Effector memory CD8-positive, alpha-beta T cell (primary cell): ENCODE measurements at places on chromosomes 1 and 21.

GRCh38 chr1:172497230-172497629 is 35.7 kb upstream of the SUCO start:
- no peak for DNase-seq

DNA sequence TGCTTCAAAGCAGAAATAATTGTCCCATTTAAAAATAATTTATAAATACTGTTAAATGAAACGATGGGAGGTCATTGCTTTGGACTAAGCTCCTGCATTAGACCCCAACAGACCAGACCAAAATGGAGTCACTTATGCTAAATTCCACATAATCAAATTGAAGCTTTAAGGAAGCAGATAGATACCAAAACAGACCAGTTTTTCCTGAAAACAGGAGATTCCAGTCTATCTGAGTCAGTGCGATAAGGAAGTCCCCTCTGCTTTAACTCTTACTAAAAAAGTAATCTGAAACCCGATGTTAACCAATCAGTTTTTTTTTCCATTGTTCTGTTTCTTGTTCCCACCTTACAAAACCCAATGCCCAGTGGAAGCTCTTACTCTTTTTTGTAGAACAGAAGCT is 16.2 kb upstream of the DNASE2B start:
- DNase-seq, result no peak

DNA sequence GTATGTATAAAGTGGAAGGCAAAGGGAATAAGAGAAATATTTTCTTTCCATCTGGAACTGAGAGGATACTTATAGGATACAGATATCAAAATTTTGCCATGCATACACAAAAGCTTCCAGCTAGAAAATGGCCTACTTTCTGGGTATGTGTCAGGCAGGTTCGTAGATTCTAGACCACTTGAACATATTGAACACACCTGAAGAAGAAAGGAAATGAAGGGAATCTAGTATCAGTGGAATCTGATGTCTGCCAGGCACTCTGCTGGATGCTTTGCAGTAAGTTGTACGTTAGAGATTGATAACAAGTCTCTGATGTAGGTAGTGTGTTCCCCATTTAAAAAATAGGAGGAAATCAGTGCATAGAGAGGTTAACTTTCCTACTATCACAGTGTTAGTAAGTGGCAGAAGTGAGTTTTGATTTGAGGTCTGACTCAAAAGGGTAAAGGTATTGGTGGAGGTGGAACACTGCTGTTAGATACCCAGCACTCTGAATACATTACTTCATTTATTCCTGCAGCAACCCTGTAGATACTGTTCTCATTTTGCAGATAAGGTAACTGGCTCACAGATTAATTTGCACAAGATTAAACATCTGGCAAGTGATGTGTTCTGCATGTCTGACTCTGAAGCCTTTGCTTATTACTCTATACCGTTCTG is 3.0 kb downstream of the CAMSAP2 start:
- DNase-seq, result no peak

GRCh38 chr1:168504064-168504837 is 39.5 kb downstream of the XCL2 start:
- DNase-seq, result no peak

GRCh38 chr1:213613549-213613948 is 374.2 kb upstream of the PROX1 start:
- DNase-seq, result no peak

DNA sequence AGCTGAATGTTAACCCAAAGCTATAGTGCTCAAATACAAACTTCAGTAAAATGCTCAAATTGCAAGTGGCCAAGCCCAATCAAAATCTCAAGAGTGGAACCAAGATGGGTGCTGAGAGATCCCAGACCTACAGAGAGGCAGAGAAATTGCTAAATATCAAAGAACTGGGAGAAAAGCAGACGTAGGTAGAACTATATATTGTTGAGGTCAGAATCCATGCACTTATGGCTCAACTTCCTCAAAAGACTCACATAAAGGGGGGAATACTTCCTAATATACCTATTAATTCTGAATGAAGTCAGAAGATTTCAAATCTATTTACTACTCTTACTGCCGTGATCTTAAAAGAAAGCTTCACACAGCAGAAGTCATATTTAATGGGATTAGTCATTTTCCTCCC is 65.2 kb downstream of the PUM1 start:
- DNase-seq, result no peak

GRCh38 chr1:5943343-5944124 is 48.7 kb downstream of the NPHP4 start:
- DNase-seq, result no peak

DNA sequence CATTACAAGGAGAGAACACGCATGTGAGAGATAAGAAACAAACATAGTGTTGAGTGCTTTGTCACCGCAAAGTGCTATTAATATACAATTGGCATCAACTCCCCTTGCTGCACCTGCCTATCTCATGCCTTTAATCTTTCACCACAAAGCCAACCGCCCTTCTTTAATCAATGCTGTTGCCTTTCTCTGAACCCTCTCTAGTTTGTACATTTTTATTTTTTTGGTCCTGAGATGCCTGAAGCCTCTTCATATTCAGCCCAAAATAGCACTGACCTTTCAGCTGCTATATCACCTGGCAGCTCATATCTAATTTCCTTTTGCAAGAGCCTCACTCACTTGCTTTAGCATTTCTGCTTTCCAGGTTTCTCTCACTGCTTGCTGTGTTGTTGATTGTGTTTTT is 504.7 kb downstream of the NUF2 start:
- no peak for DNase-seq

GRCh38 chr1:77412069-77412819 is 130.4 kb downstream of the AK5 start:
- no peak for DNase-seq

DNA sequence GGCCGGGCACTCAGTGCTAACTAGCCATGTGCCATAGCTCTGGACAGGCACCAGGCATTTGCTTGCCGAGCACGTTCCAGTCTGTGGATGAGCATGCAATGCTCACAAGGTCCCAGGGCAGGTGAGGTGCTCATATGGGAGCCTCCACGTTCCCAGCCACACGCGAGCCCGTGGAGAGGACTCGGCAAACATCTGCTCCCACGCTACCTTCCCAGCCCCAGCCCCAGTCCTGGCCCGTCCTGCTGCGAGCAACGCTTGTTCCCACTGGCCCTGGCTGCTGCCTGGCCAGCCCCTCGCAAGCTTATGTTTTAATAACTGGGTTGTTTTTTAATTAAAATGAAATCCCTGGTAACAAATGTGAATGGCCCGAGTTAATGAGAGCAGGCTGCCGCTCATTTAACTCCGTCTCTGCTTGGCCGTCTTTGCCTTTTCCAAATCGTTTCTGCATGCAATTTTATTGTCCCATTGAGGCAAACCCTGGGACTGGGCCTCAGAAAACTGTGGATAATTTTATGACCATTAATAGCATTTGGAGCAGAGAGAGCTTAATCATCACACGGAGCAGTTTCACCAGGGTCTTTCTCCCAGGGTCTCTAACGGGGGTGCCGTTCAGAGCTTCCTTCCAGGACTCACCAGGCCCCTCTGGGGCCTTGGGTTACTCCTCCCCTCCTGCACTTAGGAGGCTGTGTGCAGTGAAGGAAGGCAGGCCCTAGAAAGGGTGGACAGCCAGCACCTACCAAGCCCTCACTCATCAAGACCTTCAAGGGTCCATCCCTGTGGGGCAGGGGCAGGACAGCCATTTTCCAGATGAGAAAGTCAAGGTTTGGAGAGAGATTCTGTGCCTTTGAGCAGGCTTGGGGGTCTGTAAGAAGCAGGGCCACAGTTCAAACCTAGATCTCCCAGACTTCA is 136.8 kb downstream of the GLIS1 start:
- no peak for DNase-seq

GRCh38 chr1:224506141-224506814 is 71.7 kb upstream of the WDR26 start:
- no peak for DNase-seq

DNA sequence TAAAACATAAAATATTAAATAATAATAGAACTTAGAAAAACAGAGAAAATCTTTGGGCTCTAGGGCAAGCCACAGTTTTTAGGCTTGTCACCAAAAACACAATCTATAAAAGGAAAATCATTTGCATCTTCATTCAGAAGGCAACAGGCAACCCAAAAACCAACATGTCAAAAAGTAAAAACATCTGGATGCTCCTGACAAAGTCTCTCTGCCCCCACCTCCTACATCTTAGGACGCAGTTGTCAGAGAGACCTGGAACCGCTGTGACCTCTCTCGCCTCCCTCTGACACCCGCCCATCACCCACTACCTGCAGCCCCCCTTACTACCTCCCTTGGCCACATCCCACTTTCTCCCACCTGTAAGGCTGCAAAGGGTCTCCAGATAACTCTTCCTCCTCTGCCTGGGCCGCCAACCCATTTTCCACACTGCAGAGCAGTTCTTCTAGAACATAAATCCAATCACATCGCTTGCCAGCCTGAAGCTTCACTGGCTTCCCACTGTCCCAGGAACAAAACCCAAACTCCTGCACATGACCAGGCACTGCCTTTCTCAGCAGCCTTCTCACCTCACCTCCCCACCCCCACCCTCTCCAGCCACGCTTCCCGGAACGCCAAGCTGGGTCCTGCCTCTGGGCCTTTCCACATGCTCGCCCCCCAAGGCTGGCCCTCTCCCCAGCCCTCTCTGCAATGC is 14.7 kb downstream of the PRDM15 start:
- DNase-seq, result no peak

- DNase-seq, result no peak
Measured at GRCh38 chr1:89271341-89272015, 1.2 kb downstream of the GBP5 start.

DNA sequence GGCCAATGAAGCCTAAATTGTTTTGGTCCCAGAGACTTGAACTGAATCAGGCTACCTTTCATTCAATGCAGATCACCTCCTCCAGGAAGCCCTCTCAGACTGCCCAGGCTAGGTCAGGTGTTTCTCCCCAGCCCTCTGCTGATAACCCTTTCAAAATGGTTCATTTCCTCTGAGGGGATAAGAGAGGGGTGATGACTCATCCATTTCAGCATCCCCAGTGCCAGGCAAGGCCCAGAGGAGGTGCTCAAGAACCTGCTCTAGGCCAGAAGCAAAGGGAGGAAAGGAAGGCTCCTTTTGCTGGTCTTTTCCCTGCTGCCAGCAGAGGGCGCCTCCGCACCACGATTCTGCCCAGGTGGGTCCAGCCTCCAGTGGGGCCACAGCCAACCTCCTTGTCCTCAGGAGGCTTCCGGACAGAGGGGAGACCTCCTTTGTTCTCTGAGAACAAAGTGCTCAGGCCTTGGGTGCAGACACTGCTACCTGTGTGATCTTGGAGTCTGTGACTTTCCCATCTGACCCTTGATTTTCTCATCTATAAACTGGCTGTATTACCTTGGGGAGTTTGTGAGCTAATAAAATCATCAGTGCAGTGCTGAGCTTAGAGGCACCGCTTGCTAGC is 45.3 kb upstream of the ARHGEF10L start:
- peak; percentile 36 for DNase-seq

DNA sequence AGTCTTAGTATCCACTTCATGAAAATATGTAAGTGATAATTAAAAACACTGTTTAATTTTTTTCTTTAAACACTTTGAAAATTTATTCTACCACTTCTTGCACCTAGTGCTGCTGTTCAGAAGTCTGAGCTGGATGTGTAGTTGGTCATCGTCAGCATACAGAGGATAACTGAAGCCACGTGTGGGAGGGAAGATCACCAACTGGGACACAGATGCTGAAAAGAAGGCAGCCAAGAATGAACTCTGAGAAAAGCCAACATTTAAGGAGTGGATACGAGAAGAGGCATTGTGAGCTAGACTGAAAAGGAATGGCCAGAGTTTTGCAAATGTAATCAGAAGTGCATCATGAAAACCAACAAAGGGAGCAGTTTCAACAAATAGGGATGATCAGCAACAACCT is 24.6 kb upstream of the CLCA4 start:
- no peak for DNase-seq
